ENCODE measurements at places on chromosomes 11 and 22.

GRCh38 chr11:131771471-131771870 is 401.1 kb downstream of the NTM start:
- DNase-seq, result no peak

GRCh38 chr11:64450168-64450560 is 91.2 kb downstream of the RPS6KA4 start:
- DNase-seq, result no peak

GRCh38 chr11:30481796-30482195 is 104.4 kb downstream of the MPPED2 start:
- DNase-seq, result no peak

GRCh38 chr22:30809086-30809485 is 114.4 kb downstream of the OSBP2 start:
- DNase-seq, result no peak

GRCh38 chr11:4491878-4492606 is 9.6 kb downstream of the OR52K1 start:
- DNase-seq, result no peak

DNA sequence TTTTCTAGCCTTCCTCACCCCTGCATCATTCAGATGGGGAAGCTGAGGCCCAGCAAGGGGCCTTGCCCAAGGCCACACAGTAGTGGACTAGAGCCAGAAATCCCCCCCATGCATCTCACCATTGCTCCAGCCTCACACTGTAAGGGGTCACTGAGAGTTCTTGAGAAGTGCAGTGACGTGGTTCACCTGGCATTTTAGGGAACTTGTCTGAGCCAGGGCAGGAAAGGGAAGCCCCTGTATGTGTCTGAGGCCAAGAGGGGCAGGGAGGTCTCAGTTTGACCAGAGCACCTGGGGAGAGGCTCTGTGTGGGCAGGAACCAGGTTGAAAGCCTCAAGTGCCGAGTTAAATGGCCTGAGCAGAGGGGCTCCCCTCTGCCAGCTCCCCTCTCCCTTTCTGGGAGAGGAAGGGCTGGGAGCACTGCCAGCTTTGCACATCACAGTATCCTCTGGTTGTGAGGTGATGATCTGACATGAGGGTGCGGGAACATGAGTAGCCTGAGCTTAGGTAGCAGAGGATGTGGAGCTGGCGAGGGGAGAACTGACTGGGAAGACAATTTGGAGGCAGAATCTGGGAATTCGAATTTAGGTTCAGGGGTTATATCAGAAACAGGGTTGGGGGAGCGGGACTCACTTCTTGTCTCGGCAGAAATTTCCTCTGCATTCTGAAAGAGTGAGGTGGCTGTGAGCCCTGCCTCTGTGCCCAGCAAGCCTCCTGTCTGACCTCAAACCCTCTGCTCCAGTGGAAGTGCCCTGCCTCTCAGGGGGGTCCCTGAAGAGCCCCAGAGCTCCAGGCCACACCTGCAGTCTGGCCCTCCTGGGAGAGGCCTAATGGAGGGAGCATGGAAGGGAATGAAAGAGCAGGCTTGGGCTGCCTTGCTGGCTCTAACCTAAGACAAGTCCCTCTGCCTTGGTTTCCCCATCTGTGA is 14.6 kb downstream of the ARHGEF17 start:
- no peak for DNase-seq

- no peak for DNase-seq
These were observed 122.2 kb downstream of the C11orf58 start for GRCh38 chr11:16860617-16861016.

DNA sequence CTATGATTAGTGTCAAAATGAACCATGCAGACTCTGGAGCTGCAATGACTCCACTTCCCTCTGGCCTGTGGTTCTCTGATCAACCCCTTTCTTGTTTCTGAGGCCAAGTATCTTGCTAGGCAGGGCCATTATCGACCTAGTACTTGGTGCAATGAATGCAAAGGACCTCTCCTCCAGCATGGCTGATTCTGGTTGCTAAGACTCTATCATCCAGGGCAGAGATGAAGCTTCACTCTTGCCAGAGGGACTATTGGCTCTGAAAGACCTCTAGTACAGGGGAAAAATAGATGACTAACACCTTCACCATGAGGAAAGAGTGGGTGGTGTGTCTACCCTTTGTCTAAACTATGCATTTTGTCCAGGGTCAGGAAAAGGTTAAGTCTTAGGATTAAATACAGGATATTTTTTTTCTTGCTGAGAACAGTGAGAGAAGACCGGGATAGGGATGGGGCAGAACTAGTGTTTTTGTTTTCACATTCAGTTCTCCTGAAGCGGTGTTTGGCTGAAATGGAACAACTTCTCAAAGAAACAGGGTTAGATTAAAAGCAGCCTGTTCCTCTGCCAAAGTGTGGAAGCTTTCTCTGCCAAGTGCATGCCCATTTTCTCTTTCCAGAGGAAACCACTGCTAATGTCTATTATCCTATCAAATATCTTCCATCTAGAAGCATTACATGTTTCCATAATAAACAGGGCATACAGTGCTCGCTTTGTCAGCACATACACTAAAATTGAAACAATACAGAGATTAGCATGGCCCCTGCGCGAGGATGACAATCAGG is 5.0 kb upstream of the MTFP1 start:
- no peak for DNase-seq

GRCh38 chr22:29842740-29843139 is 4.7 kb upstream of the ASCC2 start:
- DNase-seq, result no peak

DNA sequence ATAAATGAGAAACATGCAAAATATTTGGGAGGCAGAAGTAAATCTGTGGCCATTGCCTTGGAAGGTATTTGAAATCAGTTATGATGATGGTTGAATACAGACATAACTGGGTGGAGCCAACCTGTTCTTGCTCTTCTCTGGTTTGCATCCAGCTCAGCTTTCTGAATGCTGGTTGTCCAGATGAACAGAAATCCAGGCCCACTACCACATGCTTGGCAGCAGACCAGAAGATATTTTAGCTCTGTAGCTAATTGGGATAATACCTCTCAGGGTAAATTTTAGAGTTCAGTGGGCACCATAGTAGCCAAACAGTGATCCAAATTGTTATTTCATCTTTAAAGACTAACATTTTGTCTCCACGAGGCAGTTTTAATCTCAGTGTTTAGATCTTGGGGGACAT is 308.3 kb downstream of the RAB38 start:
- DNase-seq, result no peak

DNA sequence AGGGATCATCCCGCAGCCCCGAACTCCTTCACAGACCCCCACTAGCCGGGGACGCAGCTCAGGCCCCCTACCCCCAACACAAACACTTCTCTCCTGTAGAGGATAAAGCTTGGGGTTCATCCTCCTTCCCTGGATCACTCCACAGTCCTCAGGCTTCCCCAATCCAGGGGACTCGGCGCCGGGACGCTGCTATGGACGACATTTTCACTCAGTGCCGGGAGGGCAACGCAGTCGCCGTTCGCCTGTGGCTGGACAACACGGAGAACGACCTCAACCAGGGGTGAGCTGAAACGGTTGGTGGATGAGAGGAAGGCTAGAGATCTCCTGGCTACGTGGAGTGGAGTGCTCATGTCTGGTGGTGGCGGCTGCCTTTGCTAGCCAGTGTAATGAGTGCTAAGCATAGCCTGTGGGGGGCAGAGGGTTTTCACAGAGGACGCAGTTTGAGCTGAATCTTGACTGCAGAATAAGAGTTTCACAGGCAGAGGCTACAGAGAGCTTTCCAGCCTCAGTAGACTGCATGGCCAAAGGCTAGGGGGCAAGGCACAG is 580 bp downstream of the ILK start:
- peak; percentile 69 for DNase-seq

GRCh38 chr11:27174672-27175210 is 134.1 kb downstream of the BBOX1 start:
- no peak for DNase-seq

- no peak for DNase-seq
These were observed 427.9 kb downstream of the JRKL start for GRCh38 chr11:96817482-96818399.

DNA sequence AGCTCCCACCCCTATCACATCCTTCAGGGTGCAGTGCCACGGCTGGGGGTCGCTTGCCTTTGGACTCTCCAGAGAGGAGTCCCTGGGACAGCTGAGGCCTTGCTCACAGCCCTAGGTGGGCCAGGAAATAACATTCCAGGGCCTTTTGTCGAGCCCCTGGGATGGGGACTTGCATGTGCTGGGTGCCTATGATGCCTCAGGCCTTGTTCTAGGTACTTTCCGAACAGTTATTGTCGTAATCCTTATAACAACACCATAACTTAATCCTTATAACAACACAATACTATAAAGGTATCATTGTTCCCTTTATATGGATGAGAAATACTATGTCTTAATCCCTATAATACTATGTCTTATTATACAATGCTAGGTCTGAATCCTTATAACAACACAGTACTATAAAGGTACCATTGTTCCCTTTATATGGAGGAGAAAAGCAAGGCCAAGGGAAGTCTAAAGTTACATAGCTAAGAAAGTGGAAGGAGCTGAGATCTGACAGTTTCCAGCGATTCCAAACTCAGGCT is 236.5 kb downstream of the ST3GAL4 start:
- DNase-seq, result no peak

- DNase-seq, result no peak
These were observed 27.4 kb downstream of the IGLL5 start for GRCh38 chr22:22914726-22915669.

DNA sequence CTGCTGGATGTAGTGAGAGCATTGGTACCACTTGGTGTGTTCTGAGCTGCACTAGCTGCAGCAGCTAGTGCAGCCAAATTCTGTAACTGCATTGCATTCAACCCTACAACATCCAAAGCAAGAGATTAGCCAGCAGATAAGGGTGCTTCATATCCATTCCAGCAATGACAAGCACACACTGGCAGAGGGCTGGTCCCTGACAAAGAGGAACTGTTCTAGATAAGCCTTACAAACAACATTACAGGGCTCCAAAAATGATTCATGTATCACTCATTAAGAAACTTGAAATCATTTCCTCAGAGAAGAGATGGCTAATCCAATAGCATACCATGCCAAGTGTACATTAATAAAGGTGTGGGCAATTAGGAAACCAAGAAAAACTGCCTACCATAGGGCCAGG is 28.4 kb upstream of the RAPSN start:
- no peak for DNase-seq

GRCh38 chr11:105790840-105791239 is 181.0 kb downstream of the GRIA4 start:
- DNase-seq, result no peak

- peak; percentile 76 for DNase-seq
These were observed 14.1 kb upstream of the MDK start for GRCh38 chr11:46367244-46367915.

DNA sequence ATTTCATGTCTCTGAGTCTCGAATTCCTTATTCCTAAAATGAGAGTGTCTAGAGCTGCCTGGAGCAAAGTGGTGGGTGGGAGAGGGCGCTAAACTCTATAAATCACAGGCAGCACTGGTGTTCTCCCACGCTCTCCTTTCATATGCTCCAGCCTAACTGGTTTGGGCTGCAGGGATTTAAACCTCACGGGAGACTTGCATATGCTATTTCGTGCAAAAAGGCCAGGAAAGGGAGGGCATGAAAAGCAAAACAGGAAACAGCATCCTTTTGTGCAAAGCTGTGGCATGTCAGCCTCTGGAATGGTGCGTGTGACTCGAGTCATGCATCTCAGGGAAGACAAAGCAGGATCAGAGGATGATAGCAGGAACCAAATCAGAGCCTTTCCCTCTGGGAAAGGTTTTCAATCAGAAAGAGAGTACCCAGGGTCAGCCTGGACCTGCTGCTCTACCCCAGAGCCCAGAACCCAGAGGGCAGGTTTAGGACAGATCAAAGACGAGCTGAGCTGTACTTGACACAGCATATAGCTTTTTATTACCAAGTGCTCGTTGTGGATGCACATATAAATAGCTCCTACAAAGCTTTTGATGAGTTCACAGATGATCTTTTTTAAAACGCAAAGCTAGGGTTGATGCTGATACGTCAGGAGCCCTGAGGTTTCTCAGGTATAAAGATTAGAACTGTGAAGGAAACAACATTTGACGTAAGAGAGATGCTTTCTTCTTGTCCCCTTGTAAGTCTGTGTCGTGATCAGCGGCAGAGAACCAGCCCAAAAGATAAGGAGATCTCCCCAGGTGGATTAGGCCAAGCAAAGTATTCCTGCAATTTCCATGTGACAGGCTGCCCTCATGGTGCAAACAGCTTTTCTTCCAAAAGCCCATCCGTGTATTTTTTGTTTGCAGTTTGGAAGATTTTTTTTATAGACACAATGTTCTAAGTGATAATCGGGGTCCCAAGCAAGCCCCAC is 46.2 kb upstream of the YWHAH start:
- no peak for DNase-seq

DNA sequence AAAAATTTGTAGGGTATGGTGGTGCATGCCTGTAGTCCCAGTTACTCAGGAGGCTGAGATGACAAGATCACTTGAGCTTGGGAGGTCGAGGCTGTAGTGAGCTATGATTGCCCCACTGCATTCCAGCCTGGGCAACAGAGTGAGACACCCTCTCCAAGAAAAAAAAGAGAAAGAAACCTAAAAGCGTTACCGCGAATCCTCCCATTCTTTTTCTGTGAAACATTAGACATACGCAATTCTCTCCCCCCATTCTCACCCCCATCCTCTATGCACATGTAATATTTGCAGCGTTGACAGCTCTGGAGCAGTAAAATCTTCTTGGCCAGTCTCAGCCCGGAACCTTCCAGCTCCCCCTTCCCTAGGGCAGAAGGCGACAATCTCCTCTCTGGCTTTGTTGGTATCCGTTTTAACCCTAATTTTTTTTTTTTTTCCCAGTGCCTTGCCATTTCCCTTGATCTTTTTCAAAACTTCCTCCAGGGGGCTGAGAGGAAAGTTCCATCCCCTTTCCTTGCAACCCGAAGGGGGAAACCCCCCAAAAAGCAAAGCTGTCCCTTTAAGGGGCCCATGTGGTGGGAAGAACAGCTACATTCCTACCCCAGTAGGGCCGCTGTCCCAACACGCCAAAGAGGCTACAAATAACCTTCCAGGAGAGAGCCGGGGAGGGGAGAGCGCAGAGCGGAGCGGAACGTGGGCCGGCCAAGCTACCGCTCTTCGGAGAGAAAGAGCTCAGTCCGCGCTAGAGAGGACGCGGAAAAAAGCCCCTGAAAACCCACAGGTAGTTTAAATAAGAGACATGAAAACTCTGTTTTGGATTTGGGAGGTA is 1.9 kb downstream of the LRP4 start:
- peak; percentile 26 for DNase-seq

DNA sequence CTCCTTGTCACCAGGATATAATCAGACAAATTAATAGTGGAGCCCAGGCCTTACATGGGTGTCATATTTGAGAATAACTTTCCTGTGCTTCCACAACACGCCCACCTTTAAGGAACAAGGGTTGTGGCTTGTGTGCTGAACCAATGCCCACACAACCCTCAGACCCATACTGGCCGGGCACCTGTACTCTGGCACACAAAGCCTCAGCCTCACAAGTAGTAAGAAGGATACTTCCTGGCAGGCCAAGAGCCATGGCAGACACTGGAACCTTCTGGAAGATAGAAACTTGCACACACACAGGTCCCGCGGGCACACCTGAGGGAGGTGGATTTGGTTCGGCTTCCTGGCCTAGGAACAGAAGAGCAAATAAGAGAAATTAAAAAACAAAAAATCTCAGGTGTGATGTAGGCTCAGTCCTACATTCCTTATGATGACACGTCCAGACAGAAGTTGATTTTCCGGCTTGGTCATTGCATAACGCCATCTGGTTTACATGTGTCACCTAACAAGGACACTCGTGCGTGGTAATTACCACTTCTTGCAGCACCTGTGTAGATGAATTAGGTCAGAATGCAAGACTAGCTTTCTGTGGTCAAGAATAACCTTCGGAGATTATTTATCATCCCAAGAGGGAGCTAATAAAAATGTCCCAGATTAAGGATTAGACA is 5.8 kb upstream of the BRD1 start:
- no peak for DNase-seq

- DNase-seq, result no peak
These were observed 5.7 kb downstream of the PDGFB start for GRCh38 chr22:39238966-39239505.
